GM12892 (cell line): ENCODE measurements at places on chromosomes 7 and 10.

- no peak for DNase-seq
These were observed 37.6 kb downstream of the RHOBTB1 start for GRCh38 chr10:60906411-60906810.

- no peak for DNase-seq
These were observed 479.8 kb downstream of the PTPRN2 start for GRCh38 chr7:158107806-158108205.

DNA sequence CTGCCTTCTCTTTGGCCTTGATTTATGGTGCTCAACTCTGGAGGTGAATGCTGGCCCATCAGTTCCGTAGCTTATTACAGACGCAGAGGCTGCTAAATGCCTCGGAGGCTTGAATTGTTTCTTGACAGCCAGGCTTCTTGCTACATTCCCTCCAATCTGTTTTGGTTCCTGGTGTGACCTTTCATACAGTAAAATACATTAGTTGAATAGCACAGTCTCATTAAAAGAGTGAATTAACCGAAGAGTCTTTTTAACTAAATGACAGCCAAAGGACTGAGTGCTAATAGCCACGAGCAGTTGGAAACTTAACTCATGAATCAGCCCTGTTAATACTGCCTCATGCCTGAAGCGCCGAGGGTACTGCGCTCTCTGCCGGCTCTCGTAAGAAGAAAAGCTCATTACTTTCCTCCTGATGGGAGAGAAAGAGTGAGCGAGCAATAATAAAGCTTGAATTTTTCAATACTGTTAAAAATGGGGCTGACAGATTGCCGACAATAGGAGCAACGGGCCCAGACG, 236.4 kb upstream of the GPR26 start:
- DNase-seq: no peak

DNA sequence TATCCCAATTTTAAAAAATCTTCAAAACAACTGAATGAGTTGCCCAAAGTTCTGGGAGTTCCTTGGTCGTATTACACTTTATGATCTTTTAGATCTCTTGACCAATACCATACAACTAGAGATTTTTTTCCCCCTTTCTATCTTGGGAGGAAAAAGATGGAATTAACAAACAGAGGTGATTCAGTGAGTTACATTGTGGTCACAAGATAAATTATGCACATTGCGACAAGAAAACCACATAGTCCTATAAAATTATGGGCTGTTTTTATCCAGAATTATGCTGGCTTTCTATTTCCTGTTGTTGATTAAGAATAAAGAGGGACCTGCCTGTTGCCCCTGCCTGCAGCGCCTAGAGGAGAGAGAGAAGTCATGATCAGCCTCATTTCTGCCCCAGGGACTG, 8.2 kb upstream of the SGPL1 start:
- no peak for DNase-seq

- no peak for DNase-seq
These were observed 102.4 kb upstream of the VWC2 start for GRCh38 chr7:49670991-49671390.

GRCh38 chr7:94901981-94902380, 5.4 kb upstream of the PPP1R9A start:
- no peak for DNase-seq

DNA sequence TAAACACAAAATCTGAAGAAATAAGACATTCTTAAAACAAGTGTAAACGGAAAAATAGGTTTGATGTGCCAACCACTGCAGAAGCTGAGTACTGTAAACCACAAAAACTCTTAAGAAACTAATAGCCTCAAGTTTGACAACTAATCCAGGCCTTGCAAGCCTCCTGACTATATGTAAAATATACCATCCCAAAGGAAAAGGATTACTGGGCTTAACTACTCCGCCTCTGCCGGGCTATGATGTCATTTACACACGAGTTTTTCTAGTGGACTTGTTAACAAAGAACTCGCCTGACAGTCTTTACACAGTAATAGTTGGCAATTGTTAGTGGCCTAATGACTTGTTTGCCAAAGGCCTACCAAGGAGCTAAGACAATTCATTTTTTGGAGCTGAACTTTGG, 2.1 kb downstream of the KIF5B start:
- DNase-seq: no peak

GRCh38 chr10:96636551-96636950, 49.7 kb upstream of the TM9SF3 start:
- no peak for DNase-seq

- DNase-seq: peak; percentile 4
These were observed 13.3 kb upstream of the ZNF273 start for GRCh38 chr7:64889686-64890162.

DNA sequence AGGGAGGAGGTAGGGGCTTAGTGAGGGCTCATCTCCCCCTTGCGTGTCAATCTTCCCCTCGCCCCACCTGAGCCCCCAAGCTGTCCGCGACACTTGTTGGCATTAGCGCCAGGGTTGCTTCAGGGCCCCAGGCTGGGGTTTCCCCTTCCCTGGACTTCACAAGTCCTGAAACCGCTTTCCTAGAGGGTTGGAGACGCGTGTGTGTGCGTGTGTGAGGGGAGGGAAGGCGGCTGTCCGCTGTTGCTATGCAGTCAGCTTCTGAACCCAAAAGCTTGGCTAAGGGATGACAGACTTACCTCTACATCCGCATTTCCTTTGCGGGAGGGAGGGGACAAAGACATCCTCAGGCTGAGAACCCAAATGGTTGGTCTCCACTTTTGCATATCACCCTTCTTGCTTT, 803 bp downstream of the GOLGA7B start:
- no peak for DNase-seq

DNA sequence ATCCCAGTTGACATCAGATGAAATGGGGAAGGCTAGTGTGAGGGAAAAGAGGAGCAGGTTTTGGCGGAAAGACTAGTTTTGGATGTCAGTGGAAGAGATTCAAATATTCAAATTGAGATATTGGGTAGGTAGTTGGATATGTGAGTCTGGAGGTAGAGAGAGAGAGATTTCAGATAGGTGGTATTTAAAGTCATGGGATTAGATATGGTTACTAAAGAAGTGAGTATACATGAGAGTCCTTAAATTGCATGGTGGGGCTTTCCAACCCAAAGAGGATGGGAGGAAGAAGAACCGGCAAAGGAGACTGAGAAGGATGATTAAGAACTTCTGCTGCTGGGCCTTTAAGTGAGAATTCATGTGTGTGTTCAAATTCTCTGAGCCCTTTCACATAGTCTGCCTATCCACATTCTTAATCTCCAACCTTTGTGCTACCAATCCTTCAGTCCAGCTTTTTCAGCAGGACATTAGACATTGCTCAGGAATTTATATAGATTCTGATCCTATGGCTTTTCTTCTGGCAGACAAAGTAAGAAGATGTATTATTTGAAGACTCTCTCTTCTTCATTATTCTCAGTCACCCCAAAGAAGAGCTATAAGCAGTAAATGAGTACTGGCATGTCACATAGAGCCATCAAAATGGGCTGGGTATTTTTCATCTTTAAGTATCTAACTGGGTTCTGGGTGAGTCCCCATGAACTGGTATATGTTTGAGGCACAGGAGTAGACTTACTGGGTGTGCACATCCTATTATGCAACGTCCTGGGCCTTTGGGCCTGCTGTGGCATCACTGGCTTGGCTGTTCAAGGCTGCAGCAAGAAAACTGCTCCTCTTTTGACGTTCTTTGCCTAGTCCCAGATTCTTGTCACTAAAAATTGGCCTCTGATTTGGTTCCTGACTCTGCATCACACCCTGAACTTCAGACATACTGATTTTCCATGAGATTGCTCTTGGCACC, 33.6 kb downstream of the ST7 start:
- no peak for DNase-seq

DNA sequence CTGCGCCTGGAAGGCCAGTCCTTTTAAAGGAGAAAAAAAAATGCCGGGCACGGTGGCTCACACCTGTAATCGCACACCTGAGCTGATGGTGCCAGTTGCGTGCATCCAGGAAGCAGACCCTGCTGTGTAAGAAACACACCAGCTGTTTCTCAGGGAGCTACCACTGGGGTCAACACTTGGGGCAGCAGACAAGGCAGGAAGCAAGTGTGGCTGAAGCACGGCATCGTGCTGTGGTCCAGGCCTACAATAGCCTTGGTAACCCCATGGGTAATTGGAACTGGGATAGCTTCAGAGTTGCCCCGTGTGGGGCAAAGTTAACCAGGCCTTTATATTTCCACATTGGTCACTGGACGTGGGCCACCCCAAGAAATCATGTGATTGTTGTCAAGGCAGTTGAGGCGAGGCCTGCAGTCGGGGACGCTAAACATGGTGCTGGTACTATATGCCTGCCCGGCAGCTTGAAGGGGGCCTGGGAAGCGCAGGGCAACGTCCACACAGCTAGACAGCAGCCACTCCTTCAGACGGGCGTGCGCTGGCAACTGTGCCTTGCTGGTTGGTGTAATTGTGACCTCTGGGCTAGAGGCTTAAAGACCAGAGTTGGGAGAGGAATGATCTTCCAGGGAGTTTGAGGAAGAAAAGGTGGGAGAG, 2.5 kb upstream of the TACR2 start:
- no peak for DNase-seq

- DNase-seq: peak; percentile 87
These were observed 36.2 kb upstream of the GTF2IRD1 start for GRCh38 chr7:74417419-74417971.

GRCh38 chr7:135263321-135263970, 29.8 kb downstream of the STRA8 start:
- DNase-seq: no peak

DNA sequence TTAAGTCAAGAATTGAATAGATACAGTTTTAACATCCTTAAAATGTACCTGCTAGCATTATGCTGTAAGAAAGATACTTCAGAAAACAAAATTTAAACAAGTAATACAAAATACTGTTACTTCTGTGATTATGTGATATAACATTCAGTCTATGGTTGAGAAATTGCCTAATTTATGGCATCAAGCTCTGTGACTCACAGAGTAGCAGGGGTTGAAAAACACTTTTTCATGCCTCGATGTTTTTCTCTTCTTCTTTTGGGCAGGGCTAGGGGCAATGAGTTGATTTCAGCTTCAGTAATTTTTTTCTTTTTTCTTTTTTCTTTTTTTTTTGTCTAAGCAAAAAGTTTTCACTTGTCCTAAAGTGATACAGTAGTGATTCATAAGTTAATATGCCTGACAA, 209.2 kb downstream of the MBL2 start:
- no peak for DNase-seq

DNA sequence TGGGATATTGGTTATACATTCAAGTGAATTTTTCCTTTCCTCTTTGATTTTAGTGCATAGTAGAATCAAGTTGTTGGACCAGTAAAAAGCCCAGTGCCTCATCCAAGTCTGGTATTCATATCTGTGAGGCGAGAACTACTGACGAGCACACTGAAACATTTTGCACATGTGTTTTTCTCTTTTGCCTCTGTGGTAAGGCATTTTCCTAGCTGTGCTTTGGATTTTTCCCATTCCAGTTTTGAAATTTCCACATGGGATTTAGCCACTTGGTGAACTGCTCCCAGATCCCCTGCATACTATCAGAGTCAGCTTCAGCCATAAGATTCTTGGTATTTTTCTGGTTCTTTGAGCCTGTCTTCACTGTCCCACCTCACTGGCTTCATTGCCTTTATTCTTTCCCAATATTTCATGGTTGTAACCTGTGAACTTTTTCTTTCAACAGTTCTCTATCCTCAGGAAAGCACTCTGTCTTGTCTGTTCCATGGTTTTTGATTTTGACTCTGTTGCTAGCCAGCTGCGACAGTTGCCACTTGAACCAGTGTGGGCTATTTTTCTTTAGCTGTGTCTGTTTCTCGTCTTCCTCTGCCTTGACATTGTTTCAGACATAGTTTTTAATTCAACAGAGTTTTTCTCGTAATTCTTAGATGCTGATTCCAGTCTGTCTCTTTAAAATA, 239.0 kb downstream of the REEP3 start:
- no peak for DNase-seq

DNA sequence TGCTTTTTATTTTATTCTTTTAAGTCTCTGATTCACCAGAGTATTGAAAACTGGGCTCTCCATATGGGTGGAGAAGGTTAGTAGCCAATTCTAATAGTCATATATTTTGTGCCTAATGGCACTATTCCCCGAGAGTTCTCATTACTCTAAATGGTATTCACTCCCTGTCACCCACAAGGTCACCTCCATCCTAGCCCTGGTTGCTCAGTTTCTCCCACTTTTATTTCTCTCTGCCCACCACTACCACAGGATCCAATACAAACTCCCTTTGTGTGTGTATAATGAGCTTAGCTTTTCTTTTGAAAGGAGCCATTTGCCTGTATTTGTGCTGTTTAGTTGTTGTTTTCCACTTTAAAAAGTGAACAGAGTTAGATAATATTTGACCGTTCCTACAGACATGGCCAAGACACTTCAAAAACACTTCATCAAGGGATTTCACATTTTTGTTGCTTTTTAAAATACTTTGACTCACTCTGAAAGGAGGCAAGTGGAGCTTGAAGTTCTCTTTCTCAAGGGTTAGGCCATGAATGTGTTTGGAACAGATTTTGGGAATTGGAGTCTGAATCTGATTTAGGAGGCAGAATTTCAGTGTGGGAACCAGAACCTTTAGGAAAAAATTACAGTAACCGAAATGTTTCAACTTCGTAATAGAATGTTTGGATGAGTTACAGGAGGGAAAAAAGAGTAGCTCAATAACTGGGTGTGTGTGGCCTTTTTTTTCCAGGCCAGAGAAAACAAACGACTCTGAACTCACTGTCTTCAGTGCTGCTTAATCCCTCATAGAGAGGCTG, 321.3 kb downstream of the BICC1 start:
- DNase-seq: no peak

- DNase-seq: no peak
These were observed 24.8 kb downstream of the DUSP5 start for GRCh38 chr10:110522365-110522988.

DNA sequence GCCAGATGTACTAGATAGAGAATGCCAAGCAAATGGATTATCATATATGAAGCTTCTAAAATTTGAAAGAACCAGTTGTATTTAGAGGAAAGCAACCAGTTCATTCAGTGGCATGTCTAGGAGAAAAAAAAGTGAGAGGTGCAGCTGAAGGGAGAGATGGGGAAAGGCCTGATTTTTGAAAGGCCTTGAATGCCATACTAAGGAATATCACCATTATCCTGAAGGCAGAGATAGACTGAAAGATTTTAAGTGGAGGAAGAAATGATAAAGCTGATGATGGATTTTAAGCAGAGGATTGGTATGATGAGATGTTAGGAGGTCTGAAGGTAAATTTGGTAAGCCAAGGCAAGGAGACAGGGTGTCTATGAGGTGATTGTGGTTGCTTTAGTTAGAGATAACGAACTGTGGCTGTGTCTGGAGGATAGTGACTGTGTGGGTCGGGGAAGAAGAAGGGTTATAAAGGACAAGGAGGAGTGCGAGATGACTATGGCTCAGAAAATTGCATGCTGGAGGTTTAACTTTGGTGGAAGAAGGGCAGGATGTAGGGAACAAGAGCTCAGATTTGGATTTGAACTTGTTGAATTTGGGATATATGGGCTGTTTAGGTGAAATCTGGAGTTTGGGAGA, 330.8 kb downstream of the EXOC4 start:
- no peak for DNase-seq
